SK-N-SH (cell line): ENCODE measurements at places on chromosomes 4 and X. TPM values are rescaled to one million over a fixed set of nuclear protein-coding genes. Genes with fewer than 3 reads are reported as not detected.

DNA sequence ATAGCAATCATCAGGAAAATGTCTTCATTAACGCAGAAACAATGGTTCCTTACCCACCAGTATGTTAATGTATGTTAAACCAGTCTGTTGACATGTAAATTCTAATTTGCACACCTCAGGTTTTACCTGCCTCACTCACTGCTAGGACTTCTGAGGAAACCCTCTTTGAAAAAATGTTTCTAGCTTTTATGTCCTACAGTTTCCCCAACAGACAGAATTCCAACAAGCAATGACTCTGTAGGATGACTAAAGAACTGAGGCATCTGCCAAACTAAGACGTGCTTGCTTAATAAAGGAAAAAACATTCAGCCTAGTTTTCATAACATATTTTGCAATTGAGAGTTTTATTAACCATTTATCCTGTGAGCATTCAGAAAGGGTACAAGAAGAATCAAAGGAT lies 20.6 kb upstream of the SOX3 start:
- H3K36me3 ChIP-seq: no peaks in the 10 kb centered on the region
- DNase-seq: no peak
- no peaks in the 10 kb centered on the region; the same call in 1 of the 2 replicates for H3K27me3 ChIP-seq
- no peak overlapping the region for H3K4me3 ChIP-seq
- no peaks in the 10 kb centered on the region for H3K4me1 ChIP-seq

The ZDHHC9 gene
- 8.1 and 12.2 TPM in 2 replicates for polyA plus RNA-seq

The WAS gene
- 0.24 and 0.30 TPM in 2 replicates for polyA plus RNA-seq

DNA sequence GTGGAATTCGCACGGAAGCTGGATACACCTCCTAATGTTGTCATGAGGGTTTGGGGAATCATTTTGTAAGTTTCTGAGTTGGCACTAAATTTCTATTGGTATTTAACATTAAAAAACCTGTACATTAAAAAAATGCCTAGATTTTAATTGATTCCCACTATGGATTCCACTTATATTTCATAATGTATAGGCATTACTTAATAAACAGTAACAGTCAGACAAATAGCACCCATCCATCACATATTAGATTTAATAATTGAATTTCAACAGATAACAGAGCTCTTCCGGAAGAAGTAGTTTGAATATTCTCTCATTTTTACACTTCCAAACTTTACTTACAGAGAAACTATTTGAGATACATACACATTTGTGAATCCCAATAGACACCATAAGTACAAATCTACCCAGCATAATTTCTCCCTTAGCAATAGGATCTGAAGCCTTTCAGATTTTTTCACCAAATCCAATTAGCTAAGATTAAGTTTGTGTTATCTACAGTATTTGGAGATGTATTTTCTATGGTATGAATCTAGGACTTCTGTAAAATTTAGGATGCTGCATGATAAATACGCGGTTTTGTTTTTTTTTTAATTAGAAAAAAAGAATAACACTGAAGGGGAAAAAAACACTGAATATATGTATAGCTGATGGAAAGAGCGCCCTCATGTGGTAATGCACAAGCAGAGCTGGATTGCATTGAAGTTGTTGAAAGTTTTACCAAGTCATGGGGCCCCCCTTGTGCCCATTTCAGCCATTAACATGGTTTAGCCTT lies 12.2 kb upstream of the ODAM start:
- no peak overlapping the region; the same call in 1 of the 2 replicates for H3K4me3 ChIP-seq
- H3K27ac ChIP-seq: no peak overlapping the region
- H3K36me3 ChIP-seq: no peaks in the 10 kb centered on the region
- H3K27me3 ChIP-seq: peaks cover 5% of the 10 kb centered on the region; the same call in 1 of the 2 replicates

DNA sequence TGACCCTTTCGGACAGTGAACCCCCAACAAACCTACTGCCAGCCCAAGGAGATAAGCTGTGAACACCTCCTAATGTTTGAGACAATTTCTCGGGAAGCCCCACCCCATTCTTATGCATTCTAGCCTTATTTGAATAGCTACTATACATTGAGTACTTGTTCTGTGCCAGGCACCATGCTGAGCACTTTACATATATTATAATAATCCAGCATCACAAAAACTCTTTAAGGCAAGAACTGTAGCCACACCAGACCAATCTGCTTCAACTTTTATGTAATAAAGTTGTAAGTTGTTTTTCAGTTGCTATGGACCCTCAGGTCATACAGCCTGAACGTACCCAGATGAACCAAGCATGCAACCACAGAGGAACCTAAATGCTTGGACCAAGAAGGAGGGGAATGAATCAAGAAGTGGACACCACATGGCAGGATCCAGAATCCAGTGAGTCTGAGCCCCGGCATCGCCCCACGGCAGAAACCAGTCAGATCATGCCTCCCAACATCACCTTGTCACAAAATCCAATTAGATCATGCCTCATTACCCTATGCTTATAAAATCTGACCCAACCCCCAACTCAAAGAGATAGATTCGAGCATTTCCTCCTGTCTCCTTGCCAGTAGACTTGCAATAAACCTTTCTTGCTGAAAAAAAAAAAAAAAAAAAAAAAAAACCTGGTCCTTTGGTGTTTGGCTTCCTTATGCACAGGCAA lies 225.0 kb downstream of the QDPR start:
- no peak for DNase-seq
- peaks cover 3% of the 10 kb centered on the region for H3K4me1 ChIP-seq
- H3K4me3 ChIP-seq: no peak overlapping the region
- no peaks in the 10 kb centered on the region for H3K36me3 ChIP-seq

DNA sequence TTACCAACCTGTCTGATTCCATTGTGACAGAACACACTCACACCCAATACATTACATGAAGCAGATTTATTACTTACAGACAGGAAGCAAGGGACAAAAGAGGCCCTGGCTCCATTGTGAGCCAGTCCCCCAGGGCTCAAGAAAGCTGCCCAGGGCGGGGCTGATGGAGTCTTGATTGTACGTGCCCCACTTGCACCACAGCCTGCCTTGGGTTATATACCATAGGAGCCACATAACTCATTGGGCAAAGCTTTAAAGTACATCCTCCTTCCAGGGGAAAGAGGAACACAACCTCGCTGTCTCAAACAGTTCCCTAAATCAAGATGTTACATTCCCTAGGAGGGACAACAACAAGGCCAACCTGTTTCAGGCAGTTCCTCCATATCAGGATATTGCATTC lies 3.4 kb upstream of the ZRSR2 start:
- H3K36me3 ChIP-seq: peaks cover 11% of the 10 kb centered on the region
- no peaks in the 10 kb centered on the region for H3K4me1 ChIP-seq
- H3K27me3 ChIP-seq: no peaks in the 10 kb centered on the region

DNA sequence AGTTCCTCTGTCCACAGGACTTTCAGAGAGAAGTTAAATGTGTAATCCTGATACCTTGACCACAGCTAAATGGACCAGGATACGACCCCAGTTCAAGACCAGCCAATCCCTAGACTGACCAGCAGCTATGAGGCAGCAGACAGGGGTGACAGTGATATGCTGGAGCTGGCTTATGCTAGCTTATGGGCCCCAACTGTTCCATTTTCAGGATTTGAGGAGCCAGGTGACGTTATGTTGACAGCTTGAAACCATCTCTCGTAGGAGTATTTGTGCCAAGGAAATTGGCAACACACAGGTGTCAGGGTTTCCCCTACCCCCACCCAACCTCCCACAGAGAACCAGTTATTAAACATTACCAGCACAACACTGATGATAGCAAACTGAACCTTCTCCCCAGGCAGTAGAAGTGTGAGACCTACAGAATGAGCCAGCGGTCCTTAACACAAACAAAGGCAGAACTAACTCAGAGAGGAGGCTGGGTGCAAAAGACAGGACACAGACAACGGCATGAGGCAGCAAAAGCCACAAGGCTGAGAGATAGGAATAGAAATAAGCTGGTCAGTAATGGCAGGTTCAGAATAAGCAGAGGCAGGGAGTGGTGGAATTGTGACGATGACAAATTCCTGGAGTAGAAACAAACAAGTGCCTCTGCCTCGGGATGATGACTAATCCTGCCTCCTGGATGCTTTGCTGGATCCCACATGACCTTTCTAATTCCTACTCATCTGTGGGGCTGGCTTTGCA lies 85.6 kb upstream of the CPEB2 start:
- H3K36me3 ChIP-seq: no peaks in the 10 kb centered on the region
- no peak for DNase-seq
- H3K27ac ChIP-seq: no peak overlapping the region

GRCh38 chr4:77148078-77148477 lies 8.9 kb upstream of the CCNG2 start:
- DNase-seq: no peak
- no peaks in the 10 kb centered on the region for H3K36me3 ChIP-seq

GRCh38 chr4:47128991-47129390 lies 97.6 kb downstream of the GABRB1 start:
- DNase-seq: no peak
- no peaks in the 10 kb centered on the region for H3K27me3 ChIP-seq
- no peak overlapping the region for H3K4me3 ChIP-seq
- H3K4me1 ChIP-seq: no peaks in the 10 kb centered on the region
- H3K27ac ChIP-seq: no peak overlapping the region
- no peaks in the 10 kb centered on the region for H3K36me3 ChIP-seq

DNA sequence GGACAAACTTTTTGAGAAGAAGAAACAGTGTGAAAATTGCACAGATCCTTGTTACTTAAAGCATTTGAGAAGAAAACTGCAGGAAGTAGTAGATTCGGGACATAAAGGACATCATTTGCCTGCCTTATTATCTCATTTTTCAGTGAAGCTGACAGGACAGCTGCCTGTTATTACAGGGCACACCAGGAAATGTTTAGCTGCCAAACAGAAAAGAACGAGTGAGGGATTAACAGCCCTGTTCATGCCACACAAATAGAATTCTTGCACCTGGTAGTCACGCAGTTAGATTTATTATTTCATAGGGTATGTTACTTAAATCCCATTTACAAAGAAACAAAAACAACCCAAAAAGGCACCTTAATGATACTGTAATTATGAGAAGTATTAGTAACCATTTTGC lies 100.6 kb downstream of the CHIC2 start:
- no peak overlapping the region for H3K4me3 ChIP-seq
- H3K36me3 ChIP-seq: no peaks in the 10 kb centered on the region
- no peaks in the 10 kb centered on the region for H3K27me3 ChIP-seq
- no peak overlapping the region; the same call in 1 of the 2 replicates for H3K27ac ChIP-seq

The ADGRG4 gene
- polyA plus RNA-seq: not detected in 2 replicates

DNA sequence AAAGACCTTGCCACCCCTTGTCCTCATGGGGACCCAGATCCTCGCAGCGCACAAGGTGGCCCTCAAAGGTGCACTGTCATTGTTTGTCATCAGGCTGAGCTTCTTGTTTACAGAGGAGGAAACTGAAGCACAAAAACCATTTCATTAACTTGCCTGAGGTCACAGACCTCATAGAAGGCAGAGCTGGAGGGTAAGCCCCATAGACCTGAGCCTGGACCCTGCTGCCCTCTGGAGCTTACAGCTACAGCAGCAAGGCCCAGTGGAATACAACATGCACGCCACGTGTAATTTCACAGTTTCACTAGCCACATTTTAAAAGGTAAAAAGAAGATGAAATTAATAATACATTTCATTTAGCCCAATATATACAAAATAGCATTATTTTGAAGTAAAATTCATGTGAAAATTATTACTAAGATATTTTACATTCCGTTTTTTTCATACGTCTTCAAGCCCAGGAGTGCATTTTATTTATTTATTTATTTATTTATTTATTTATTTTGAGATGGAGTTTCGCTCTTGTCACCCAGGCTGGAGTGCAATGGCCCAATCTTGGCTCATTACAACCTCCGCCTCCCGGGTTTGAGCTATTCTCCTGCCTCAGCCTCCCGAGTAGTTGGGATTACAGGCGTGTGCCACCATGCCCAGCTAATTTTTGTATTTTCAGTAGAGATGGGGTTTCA lies 8.8 kb downstream of the JAKMIP1 start:
- DNase-seq: no peak
- H3K27me3 ChIP-seq: no peaks in the 10 kb centered on the region

- H3K27me3 ChIP-seq: no peaks in the 10 kb centered on the region
- H3K4me3 ChIP-seq: no peak overlapping the region
- no peaks in the 10 kb centered on the region for H3K36me3 ChIP-seq
- H3K27ac ChIP-seq: no peak overlapping the region
These were observed 49.0 kb upstream of the SHISA3 start for GRCh38 chr4:42348247-42348646.

The HTR2C gene
- 0.02 and 0.05 TPM in 2 replicates for polyA plus RNA-seq

The TMEM150C gene
- polyA plus RNA-seq: 1.0 and 1.3 TPM in 2 replicates

The LEF1 gene
- 0.36 and 0.89 TPM in 2 replicates for polyA plus RNA-seq

GRCh38 chr4:121953860-121954259 lies 2.0 kb upstream of the TRPC3 start:
- no peak overlapping the region for H3K4me3 ChIP-seq
- H3K36me3 ChIP-seq: no peaks in the 10 kb centered on the region
- H3K4me1 ChIP-seq: peaks cover 8% of the 10 kb centered on the region; the same call in 1 of the 2 replicates
- no peak for DNase-seq

The FAM47E gene
- 1.8 and 2.5 TPM in 2 replicates for polyA plus RNA-seq

The DDIT4L gene
- polyA plus RNA-seq: 2.1 TPM in 2 replicates
